ENCODE measurements at places on chromosomes 5 and 9.

GRCh38 chr9:87525546-87526303 lies 28.1 kb downstream of the DAPK1 start:
- DNase-seq: no peak

GRCh38 chr5:1648806-1649205 lies 125.0 kb upstream of the LPCAT1 start:
- DNase-seq: no peak

DNA sequence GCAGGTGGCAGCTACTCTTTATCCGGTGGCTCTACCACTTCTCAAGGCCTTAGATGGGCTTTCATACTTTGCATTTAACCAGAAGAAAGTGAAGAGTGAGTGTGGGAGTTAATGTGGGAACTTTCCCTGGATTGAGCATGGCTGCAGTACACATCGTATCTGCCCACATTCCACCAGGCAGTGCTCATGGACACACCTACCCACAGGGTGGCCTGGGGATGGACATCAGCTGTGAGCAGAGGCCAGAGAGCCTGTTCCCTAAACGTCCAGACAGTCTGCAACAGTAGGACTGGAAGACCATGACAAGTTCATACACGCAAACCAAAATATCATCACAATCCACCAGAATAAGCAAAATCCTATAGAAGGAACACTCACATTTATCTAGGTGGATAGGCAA lies 213.8 kb downstream of the IRX1 start:
- no peak for DNase-seq

DNA sequence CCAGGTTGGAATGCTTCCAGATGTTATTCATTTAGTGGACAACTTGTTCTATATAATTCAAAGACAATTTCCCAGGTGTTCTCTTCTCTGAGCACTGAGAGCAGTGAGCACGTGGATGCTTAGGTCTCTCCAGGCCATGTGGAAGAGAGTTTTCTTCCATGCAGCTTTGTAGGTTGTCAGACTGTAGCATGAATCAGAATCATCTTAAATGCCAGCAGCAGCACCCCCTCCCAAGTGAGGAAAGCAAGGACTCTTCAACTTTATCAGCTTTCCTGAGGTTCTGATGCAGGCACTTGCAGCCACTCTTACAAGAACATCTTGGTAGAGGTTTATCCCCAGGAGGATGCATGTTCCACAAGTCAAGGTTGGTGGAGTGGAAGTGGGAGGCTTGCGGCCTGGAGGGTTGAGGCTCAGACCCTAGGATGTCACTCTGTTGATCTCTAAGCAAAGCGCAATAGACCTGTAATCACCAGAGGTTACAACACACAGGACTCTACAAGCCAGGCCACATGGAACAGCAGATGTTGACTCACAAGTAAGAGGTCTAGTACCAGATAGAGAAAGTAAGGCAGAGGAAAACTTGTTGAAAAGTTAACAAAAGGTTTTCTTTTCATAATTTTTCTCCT lies 47.7 kb downstream of the UGCG start:
- no peak for DNase-seq

DNA sequence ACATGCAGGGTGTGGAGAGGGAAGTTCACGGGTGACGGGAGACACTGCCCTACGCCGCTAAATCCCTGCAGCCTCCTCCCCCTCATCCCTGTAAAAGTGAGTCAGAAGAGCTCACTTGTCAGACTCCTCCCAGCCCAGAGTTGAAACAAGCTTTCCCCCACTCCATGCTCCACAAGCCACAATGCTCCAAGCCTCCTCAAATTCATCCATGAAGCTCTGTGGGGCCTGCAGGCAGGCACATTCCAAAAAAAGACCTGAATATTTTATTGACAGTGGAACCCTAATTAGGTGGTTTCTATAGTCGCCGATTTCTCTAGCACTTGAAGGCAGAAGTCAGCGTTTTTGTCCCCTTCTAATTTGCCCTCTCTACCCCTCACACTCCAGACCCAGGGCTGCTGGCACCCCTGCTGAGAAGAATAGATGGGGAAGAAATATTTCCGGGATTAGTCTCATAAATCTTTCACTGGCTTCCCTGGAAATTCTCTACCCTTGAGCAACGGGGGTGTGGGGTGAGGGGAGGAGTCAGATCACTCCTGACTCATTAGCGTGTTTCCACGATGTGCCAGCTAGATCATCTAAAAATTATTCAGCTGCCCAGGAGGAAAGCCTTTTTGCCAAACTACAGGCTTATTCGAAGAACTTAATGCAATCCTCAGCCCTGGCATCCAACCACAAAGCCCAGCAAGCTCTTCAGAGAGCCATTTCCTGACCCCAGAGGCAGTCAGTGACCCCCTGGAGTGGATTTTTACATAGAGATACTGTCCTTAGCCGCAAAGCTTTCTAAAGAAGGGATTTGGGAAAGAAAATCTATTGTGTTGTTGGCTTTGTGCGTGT lies 97.1 kb downstream of the ENC1 start:
- no peak for DNase-seq

DNA sequence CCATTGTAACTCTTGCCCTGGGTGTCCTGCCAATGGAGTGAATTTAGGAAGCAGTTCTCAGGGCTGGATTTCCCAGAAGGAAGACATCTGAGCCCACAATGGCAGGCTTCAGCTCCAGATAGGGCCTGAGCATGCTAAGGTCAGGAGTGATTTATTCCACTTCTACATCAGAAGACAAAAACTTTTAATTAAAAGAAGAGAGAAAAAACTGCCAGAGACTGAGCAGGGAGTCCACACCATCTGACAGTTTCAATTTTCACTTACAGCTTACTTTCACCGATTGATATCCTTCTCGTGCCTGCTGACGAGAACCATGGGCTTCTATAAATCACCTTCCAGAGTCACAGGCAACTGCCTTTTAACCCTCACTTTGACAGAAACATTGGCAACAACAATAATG lies 228.3 kb upstream of the BRINP1 start:
- no peak for DNase-seq

DNA sequence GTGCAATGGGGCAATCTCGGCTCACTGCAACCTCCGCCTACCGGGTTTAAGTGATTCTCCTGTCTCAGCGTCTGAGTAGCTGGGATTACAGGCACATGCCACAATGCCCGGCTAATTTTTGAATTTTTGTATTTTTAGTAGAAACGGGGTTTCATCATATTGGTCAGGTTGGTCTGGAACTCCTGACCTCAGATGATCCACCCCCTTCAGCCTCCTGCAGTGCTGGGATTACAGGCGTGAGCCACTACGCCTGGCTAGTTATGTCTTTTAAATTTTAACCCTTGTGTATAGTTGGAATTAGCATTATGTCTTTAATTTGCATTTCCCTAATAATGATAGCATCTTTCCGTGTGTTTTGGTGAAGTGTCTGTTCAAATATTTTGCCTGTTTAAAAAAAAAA lies 11.5 kb downstream of the GPBP1 start:
- no peak for DNase-seq

DNA sequence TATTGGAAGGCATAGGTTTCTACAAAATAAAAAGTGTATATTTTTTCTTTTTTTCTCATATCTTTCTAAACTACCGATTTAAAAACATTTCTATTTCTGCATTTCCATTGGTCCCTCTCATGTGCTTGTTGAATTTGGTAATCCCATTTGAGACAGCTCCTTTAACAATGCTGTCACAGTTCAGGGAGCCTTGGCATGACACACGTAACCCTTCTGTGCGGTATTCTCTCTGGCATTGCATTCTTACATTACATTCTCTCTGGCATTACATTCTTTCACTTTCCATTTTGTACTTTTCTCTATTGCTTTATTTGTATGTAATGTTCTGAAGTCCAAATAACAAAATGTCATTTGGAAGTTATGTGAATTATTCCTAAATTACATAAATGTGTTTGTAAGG lies 150.7 kb upstream of the RASGRF2 start:
- DNase-seq: no peak

- no peak for DNase-seq
These were observed 975 bp downstream of the RASGEF1C start for GRCh38 chr5:180208038-180208434.

DNA sequence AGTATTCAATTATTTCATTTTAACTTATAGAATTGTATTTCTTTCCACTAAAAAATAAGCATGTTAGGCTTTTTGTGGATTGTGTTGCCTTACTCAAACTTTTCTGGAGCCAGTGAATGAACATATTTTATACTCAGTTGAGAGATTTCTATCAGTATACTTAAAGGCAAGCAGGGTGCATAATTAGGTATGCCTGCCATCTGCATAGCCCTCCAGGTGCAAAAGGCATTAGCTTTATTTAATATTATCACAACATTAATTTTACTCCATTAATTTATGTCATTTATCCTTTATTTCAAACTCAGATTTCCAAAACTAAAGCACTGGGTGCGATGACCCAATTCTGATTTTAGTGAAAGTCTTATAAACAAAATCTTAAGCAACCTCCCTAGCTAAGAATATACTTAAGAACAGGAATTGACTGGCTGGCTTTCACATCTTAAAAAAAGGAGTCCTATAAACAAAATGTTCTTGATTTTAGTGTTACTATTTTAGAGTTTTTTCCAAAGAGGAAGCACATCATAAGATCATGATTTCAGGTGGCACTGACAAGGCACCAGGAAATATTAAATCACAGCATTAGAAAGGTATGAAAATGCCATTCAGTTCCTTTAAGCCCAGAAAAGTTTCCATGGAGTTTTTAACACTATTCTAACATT lies 178.4 kb downstream of the MPDZ start:
- no peak for DNase-seq

DNA sequence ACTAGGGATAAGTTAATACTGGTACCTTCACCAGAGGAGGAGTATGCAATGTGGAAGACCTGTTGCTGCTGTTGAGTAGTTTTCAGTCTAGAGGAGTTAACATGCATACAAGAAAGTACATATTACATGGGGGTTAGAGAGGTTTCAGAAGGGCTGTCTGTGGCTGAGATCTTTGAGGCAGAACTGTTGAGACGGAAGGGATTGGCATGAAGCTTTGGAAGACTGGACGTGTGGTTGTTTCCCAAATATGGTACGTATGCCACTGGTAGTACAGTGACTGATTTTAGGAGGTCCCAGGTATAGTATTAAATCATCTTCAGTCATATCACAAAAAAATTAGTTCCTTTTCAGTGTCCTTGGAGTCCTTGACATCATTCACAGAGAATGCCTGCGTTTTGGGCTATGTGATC lies 17.6 kb downstream of the TNFAIP8 start:
- DNase-seq: no peak

DNA sequence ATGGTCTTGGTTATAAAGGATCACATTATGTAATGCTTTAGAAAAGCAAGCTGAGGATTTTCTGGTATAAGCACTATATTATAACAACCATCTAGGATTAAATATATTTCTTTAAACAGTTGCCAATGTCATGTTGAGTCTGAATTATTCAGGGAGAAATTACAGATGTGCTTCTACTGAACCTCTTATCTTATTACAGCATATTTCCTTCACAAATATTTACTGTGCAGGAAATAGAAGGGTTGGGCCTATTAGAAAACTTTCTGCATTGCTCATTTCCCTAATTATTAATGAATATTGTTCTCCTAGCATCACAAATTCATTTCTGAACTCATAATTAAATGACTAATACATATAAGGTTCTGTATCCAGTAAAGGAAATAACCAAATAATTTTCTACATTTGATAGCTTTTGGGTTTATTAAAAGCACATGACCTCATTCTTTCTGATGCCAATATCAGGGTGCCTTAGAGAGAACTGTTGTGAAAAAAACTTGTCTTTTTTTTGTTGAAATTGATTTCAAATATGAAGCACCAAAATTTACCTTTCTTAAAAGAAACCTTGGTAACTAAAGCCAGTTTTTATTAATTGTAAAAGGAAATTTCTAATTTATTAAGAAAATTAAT lies 476.8 kb upstream of the PTGER4 start:
- no peak for DNase-seq

DNA sequence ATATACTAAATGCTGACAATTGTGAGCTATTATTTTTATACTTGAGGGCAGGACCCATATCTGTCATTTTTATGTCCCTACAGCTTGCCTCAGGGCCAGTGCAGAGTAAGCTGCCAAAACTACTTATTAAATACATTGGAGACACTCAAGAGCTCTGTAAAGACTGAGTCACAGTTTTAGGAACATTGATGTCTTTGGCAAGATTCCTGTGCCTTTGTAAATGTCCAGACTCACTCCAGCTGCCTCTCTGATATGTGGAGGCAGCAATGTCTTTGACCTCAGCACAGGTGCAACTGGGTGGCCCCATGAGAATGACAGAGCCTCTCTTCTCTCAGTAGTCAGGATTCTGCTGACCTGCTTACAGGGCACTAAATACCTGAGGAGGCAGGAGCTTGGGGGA lies 363.2 kb downstream of the OSTF1 start:
- DNase-seq: no peak

DNA sequence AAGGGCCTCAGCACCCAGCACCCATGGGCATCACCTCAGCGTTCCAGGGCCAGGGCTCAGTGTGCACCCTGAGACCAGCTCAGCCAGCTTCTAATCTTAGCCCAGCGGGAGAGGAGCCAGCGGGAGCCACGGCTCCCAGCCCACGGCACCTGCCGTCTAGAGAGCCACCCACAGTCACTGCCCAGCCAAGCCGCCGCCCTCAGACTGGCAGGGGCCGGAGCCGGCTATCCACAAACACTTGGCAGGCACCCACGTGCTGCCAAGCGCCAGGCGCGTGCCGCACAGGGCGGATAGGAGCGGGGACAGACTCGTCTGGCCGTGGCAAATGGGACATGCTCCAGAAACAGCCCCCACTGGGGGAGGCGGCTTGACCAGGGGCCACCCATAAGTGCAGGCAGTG lies 18.6 kb downstream of the BRD3 start:
- peak; percentile 93 for DNase-seq

- DNase-seq: no peak
These were observed 490.2 kb downstream of the TLE4 start for GRCh38 chr9:80061940-80062339.

GRCh38 chr5:108858959-108859358 lies 111.3 kb downstream of the FER start:
- no peak for DNase-seq

- DNase-seq: peak; percentile 72
These were observed 1.1 kb downstream of the VLDLR start for GRCh38 chr9:2622461-2623287.

- DNase-seq: no peak
These were observed 36.5 kb downstream of the HABP4 start for GRCh38 chr9:96486386-96487028.

GRCh38 chr9:127370672-127371648 lies 26.0 kb upstream of the SLC2A8 start:
- DNase-seq: no peak

GRCh38 chr5:91016954-91017700 lies 366.0 kb downstream of the ARRDC3 start:
- DNase-seq: no peak

DNA sequence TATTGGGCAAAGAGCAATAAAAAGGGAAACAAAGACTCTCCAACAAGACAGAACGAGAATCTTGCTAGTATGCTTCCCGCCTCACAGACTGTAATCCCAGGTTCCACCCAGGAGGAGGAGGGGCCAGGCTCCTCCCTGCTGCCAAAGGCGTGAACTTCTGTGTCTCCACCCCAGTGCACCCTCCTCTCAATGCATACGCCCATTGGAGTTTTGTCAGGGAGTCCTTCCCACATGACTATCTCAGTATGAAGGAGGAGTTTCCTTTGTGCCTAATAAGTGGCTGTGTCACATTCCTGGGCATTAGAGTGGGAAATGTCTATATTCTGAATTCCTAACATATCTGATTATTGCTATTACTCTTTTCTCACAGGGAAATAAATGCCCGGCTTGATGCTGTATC lies 106.4 kb upstream of the DHFR start:
- DNase-seq: no peak

GRCh38 chr5:118224546-118224945 lies 763.8 kb downstream of the DTWD2 start:
- no peak for DNase-seq

Data from posterior cingulate gyrus (tissue), 11 donors.